Activated CD4-positive, alpha-beta T cell treated with anti-CD3 and anti-CD28 coated beads, Interleukin-2, amount 50 U/mL, for 1 hour (primary cell): ENCODE measurements at places on chromosomes 12 and 14.

GRCh38 chr12:91432089-91432488 lies 249.5 kb upstream of the DCN start:
- no peak for DNase-seq

DNA sequence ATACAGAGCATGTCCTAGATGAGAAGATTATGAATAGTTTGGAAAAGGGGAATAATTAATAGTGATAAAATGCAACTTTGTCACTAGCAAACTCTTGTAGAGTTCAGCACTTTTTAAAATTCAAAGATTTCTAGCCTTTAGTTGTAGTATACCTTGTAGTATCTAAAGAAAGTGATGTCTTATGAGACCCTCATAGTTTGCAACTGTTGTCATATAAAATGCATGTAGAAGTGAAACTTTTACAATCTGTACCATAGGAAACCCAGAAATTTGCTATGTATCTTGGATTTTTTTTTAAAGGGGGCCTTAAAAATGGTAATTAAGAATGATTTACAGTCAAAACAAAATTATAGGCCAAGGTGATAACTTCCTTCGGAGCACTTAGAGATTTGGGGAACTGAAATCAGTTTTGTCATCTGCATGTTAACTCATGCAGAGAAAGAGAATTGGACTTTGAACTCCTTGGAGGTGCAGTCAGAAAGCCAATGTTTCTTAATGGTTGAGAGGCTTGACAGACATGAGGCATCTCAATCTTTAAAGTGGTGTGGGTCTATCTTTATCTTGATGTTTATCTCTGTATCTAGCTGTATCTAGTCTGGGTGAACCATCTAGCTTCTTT lies 1.3 kb downstream of the LRRK2 start:
- DNase-seq: no peak

- DNase-seq: no peak
Measured at GRCh38 chr12:20142316-20142715, 226.0 kb upstream of the PDE3A start.

DNA sequence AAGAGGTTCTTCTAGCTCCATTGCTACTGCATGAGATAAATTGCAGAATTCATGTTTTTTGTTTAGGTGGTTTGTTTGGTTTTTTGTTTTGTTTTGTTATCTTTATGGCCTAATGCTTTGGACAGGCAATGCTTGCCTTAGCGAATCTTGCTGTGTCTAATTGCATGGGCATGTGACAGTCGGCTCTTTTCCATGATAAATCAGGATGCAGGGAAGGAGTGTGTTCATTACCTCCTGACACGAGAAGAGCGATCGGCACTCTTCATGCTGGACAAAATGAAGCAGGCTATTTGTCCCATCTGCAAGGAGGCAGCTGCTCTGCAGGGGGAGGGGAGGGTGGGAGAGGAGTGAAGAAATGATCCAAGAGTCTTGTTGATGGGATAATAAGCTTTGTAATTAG lies 6.5 kb downstream of the CCDC60 start:
- DNase-seq: no peak

DNA sequence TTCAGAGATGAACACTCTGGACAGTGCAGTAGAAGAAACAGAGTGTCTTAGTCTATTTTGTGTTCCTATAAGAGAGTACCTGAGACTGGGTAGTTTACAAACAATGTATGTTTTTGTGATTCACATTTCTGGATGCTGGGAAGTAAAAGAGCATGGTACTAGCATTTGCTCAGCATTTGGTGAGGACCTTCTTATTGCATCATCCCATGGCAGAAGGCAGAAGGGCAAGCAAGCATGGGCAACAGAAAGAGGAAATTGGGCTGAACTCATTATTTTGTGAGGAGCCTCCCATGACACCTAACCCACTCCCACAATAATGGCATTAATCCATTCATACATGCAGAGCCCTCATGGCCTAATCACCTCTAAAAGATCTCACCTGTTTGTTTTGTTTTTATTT lies 8.0 kb downstream of the ANKS1B start:
- DNase-seq: no peak

GRCh38 chr14:96197969-96198368 lies 6.7 kb upstream of the BDKRB2 start:
- DNase-seq: no peak

DNA sequence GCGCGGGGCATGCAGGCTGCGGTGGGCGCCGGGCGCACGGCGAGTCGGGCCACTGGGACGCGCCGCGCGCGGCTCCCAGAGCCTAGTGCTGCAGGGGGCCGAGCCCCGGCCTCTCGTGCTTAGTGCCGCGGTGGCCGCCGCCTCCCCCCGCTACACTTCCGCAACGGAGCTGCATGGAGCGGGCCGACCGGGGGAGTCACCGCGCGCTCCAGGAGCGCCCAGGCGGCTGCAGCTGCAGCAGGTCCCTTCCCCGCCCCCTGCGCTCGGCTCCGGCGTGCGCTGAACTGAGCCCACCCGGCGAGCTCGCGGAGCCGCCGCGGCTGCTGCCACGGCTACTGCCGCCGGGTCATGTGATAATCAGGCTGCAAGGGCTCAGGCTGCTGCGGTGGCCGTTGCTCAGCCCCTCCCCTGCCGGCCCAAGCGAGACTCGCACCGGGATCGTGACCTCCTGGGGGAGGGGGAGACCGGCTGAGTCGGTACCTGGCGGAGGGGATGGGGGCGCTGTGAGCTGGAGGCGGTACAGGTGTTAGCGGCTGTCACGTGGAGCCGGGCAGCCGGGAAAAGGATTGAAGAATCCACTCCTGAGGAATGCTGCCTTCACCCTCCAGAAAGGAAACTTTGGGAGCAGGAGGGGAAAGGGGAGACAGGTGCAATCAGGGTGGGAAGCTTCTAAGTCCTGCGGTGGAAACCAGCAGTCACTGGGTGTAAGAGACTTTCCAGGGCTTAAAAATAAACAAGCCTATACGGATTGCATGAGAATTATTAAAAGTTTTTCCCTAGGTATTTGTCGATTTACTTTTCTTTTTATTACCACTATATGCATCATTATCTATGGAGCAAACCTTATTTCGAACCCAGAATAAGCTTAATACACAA lies at the start of gene PPM1H:
Gene PPM1H, minus strand, starts transcription at position 352 of the 876 bp plus-strand sequence. CDS start 414 bp downstream, outside the sequence.
- DNase-seq: peak; percentile 7

- DNase-seq: no peak
Measured at GRCh38 chr12:45959728-45960127, 30.6 kb downstream of the SCAF11 start.

GRCh38 chr12:48183091-48183875 lies at the start of gene CCDC184:
CCDC184 (plus strand) TSS chr12:48183644; CDS start chr12:48184123, 479 bp downstream.
- DNase-seq: peak; percentile 62

GRCh38 chr12:65170209-65170881 lies 962 bp downstream of the LEMD3 start:
- peak; percentile 74 for DNase-seq

- DNase-seq: no peak
Measured at GRCh38 chr12:90519285-90519684, 435.7 kb downstream of the CCER1 start.

DNA sequence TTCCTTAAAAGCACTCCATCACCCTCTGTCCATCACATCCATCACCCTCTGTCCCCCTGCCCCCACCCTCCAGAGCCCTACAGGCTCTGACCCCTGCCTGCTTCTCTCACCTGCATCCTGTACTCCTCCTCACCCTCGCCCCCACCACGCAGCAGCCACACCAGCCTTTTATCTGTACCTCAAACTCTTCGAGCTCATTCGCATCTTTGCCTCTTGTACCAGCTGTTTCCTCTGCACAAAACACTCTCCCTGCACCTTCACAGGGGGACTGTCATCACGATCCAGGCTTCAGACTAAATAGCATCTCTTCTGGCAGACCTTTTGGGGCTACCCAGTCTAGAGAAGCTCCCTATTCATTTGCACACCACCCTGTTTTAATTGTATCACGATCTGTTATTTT lies 24.1 kb downstream of the TMEM229B start:
- peak; percentile 6 for DNase-seq

DNA sequence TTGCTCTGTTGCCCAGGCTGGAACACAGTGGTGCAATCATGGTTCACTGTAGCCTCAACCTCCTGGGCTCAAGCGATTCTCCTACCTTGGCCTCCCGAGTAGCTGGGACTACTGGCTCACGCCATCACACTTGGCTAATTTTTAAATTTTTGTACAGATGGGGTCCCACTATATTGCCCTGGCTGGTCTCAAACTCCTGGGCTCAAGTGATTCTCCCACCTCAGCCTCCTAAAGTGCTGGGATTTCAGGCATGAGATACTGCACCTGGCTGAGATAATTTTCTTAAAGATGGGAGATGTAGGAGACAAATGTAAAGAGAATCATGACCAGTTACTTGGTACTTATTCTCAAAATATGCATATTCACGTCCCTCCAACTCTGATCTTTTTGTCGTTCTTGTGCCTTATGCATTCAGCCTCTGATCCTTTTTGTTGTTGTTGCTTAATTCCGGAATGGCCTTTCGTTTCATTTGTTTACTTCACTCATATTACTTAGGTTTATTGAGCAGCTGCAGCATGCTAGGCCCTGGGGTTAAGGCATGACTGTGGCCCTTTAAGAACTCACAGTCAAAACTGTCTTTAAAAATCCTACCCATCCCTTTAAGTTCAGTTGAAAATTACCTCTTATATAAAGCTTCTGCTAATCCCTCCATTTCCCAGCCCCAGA lies 8.9 kb downstream of the RBMS2 start:
- no peak for DNase-seq

DNA sequence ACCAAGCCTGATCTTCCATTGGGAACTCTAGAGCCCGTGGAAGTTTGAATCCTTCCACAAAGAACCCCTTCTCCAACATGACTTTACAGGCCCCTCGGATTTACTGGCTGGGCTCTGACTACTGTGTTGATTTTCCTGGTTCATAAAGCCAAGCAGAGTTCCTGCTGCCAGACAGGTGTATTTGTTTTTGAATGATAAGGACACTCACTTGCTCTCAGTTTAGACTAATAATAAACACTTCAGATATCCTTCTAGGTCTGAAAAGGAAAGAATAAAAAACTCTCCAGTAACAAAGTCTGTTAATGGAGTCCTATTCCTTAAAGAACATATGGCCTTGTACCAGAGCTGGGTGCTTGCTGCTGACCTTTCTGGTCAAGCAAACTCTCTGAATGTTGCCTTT lies 31.0 kb downstream of the SIX1 start:
- DNase-seq: no peak

DNA sequence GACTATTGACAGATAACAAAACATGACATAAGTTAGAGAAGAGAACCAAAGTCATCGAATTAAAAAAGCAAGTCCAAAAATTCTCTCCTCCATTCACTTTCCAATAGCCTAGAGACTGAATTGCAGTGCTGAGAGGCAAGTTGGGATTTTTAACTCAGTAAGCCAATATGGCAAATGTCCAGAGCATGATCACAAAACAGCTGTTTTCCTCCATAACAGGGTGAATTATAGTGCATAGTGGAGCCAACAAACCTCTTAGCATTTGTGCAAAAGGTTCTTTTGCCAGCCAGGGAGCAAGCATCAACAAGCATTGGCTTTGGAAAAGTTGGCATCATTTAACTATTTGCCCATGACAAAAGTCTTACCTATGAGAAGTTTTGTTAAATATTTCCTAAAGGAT lies 458.8 kb upstream of the NOVA1 start:
- DNase-seq: no peak

DNA sequence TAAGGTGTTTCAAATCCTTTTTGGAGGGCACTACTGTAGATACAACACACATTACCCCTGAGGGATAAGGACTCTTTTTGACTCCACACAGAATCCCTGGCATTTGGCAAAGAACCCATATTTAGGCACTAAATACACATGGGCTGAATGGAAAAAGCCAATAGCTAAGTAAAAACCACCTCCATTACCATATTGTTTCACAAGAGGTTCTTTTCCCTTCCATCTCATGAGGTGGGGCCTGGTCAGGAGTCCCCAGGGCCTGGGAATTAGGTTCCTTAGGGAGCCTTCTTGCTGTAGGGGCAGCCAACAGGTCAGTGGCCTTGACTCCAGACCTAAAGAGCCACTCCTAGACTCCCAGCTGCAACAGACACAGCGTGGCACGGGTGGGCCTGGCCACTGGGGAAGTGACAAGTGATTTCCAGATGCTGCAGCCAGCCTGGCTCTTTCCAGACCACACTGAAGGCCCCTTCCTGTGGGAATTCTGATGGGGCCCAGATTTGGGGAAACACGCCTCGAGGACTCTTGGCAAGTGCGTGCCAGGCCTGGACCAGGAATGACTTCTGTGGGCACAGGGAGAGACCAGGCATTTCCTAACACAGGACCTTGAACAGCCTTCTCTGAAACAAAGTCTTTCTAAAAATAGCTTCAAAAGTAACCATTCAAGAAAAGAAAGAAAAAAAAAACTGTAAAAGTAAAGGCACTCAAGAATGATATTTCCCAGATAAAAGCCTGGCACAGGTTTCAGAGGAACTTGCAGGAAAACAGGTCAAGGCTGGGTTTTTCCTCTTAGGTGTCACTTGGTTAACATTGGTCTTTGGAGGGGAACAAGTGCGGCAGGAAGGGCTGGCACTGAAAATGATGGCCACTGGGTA lies 18.1 kb downstream of the SSH1 start:
- DNase-seq: no peak

DNA sequence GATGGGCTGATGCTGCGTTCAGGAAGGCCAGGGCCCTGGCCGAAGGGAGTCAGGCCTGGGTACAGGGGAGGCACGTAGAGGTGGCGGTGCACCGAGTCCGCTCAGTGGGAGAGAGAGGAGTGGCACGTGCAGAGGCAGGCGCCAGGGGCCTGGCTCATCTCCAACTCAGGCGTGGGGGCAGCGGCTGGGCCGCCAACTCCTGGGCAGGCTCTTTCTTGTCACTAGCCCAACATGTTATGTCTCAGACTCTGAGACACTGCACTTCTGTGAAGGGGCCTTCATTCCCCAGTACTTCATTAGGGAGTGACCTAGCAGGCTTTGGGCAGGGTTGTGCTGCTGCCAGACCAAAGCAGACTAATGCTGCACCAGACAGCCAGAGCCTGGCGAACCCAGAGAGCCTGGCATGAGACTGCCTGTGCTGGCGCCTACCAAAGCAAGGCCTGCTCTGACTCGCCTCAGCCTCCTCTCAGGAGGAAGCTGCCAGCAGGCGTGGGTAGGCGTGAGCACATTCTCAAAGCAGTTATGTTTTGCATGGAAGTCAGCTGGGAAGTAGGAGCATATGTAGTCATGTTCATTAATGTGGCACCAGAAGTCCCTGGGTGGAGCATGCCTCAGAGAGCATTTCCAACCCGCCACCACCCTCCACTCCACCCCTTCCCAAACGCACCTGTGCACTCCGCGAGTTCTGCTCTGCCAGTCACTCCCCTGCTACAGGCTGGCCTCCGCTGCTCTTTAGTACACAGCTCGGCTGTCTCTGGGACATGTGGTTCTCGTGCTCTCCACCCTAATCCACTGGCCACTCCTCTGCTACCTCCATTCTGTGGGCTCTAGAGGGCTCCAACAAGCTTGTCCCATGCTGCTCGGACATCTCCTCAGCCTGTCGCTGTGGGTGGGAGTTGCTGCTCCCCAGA lies 9.7 kb downstream of the CKB start:
- DNase-seq: no peak

- DNase-seq: no peak
Measured at GRCh38 chr12:21434699-21435098, 2.8 kb upstream of the PYROXD1 start.
